ENCODE measurements at places on chromosomes 3 and 15. TPM values are rescaled to one million over a fixed set of nuclear protein-coding genes. Genes with fewer than 3 reads are reported as not detected.

GRCh38 chr15:100633763-100634075 is 31.3 kb downstream of the ASB7 start:
- H3K27me3 ChIP-seq, result no peaks in the 10 kb centered on the region
- H3K4me1 ChIP-seq, result peaks cover 22% of the 10 kb centered on the region
- DNase-seq, result no peak
- no peak overlapping the region for H3K27ac ChIP-seq

The BCL2A1 gene
- total RNA-seq, result 7.8 TPM

DNA sequence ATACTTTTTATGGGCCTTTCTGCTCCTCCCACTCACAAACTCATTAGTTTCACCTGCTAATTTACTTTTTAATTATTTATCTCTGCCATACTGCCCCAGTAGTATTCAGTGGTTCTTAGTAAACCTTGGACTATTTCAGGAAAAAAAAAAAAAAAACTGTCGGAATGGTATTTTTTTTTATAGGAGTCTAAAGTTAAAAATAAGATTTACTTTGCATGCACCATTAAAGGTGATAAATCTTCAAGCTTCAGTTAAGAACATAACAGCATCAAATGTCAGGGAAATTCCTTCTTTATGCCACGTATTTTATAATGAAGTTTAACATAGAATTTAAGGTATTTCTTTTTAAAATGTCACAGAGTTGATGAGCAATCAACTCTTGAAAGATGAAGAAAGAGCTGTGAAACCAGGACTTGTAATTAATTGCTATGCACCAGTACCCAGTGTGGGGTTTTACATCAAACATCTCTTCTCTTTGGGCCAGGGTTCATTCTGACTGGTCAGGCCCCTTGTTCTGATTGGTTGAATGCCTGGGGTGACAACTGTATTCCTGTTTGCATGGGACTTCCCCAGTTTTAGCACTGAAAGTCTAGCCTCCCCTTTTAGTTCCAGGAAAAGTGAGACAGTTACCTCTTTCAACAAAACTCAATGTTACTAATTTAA is 40.3 kb upstream of the PTPRG start:
- no peaks in the 10 kb centered on the region for H3K36me3 ChIP-seq
- DNase-seq, result no peak
- H3K4me3 ChIP-seq, result no peak overlapping the region
- H3K27ac ChIP-seq, result no peak overlapping the region
- H3K27me3 ChIP-seq, result no peaks in the 10 kb centered on the region

The CPA3 gene
- total RNA-seq, result 0.08 TPM

GRCh38 chr3:126891791-126892190 is 91.1 kb upstream of the PLXNA1 start:
- no peaks in the 10 kb centered on the region for H3K36me3 ChIP-seq
- no peak overlapping the region for H3K27ac ChIP-seq
- no peaks in the 10 kb centered on the region for H3K27me3 ChIP-seq
- H3K4me3 ChIP-seq, result no peak overlapping the region
- DNase-seq, result no peak

- H3K27me3 ChIP-seq, result no peaks in the 10 kb centered on the region
- no peak overlapping the region for H3K4me3 ChIP-seq
- H3K36me3 ChIP-seq, result no peaks in the 10 kb centered on the region
- H3K27ac ChIP-seq, result no peak overlapping the region
- no peaks in the 10 kb centered on the region for H3K4me1 ChIP-seq
These were observed 95.5 kb downstream of the CCNL1 start for GRCh38 chr3:157064402-157064801.

DNA sequence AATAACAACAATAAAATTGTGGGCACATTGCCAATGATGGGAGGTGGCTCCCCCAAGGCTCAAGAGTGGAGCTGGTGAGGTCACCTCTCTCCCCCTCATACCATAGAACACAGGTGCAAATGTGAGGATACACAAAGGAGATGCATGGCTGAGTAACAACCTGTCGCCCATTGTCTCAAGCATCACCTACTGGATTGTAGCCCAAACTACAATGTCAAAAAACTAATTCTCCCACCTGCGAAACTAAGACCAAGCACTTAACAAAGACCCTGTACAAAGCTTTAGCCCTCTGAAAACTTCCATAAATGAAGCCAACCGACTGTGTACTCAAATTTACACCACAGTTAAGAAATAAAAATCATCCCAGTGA is 50.4 kb upstream of the IGSF11 start:
- H3K4me3 ChIP-seq, result no peak overlapping the region
- no peak for DNase-seq
- no peak overlapping the region for H3K27ac ChIP-seq
- no peaks in the 10 kb centered on the region for H3K4me1 ChIP-seq

The SERPINI2 gene
- total RNA-seq, result not detected

DNA sequence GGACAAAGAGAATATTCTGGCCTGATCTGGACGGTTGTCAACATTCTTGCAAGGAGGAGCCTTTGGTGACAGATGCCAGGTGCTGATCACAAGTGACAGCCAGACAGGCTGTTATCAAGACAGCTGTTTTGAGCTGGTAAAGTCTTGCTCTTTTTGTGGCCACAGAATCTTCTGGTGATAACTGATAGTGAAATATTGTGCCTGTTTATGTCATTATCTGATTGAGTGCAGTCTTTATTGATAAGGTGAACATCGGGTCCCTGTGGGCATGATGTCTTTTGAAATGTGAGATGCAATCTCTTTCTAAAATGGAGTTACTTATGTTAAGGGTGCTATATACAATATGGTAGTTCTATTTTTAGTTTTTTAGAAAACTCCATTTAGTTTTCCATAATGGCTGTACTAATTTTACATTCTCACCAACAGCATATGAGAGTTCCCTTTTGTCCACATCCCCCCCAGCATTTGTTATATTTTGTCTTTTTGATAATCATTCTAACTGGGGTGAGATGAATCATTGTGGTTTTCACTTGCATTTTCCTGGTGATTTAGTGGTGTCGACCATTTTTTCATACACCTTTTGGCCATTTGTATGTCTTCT is 10.7 kb downstream of the CEP63 start:
- no peak for DNase-seq
- H3K27me3 ChIP-seq, result no peaks in the 10 kb centered on the region
- no peaks in the 10 kb centered on the region for H3K36me3 ChIP-seq
- H3K27ac ChIP-seq, result no peak overlapping the region
- no peak overlapping the region for H3K4me3 ChIP-seq

DNA sequence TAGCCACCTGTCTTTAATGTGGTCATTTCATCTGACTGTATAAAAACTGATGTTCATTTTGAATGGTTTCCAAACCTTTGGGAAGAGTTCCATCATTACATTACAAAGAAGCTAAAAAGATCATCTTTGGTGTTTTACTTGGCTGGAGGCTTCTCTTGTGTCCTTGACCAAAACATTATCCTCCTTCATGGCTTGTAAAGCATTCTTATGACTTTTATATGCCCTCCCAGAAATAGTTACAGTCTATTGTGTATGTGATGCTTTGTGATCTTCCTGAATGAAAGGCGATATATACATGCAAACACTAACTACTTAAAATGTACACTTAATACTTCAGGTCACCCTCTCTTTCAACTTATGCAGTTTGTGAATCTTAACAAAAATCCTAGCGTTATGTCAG is 525.6 kb downstream of the MECOM start:
- no peak for DNase-seq
- H3K27ac ChIP-seq, result no peak overlapping the region
- no peaks in the 10 kb centered on the region for H3K4me1 ChIP-seq
- no peaks in the 10 kb centered on the region for H3K27me3 ChIP-seq
- no peaks in the 10 kb centered on the region for H3K36me3 ChIP-seq

DNA sequence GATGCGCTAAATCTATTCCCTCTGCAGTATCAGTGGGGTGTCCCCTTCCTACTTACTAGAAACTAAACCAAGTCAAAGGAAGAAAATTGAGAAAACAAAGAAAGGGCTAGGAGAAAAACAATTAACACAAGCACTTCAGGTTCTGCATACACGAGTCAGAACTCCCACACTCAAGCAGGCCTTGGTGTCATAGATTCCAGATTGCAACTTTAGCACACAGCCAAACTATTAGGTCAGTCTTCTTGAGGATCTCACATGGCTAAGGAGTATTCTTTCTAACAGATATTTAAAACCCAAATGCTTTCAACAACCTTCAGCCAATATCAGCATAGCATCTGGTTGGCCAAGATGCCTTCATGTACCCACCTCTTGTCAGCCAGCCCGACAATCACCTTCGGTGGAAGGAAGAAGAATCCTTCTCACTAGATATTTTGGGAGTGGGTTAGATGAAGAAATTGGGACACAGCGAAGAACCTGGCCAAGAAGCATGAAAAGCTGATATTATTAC is 340.0 kb downstream of the VPS13C start:
- DNase-seq, result no peak
- no peaks in the 10 kb centered on the region for H3K4me1 ChIP-seq
- no peak overlapping the region for H3K4me3 ChIP-seq

- H3K27me3 ChIP-seq, result no peaks in the 10 kb centered on the region
- DNase-seq, result no peak
- no peaks in the 10 kb centered on the region for H3K4me1 ChIP-seq
- H3K27ac ChIP-seq, result no peak overlapping the region
These were observed 559.6 kb upstream of the MDFIC2 start for GRCh38 chr3:70871909-70872656.

The INKA1 gene
- 5.1 TPM for total RNA-seq

GRCh38 chr3:133853063-133853924 is 42.4 kb downstream of the RAB6B start:
- no peaks in the 10 kb centered on the region for H3K4me1 ChIP-seq
- no peak for DNase-seq
- no peak overlapping the region for H3K4me3 ChIP-seq

GRCh38 chr3:64924961-64925360 is 237.2 kb upstream of the ADAMTS9 start:
- no peak for DNase-seq
- H3K4me1 ChIP-seq, result no peaks in the 10 kb centered on the region
- no peaks in the 10 kb centered on the region for H3K36me3 ChIP-seq
- no peak overlapping the region for H3K27ac ChIP-seq
- no peak overlapping the region for H3K4me3 ChIP-seq

DNA sequence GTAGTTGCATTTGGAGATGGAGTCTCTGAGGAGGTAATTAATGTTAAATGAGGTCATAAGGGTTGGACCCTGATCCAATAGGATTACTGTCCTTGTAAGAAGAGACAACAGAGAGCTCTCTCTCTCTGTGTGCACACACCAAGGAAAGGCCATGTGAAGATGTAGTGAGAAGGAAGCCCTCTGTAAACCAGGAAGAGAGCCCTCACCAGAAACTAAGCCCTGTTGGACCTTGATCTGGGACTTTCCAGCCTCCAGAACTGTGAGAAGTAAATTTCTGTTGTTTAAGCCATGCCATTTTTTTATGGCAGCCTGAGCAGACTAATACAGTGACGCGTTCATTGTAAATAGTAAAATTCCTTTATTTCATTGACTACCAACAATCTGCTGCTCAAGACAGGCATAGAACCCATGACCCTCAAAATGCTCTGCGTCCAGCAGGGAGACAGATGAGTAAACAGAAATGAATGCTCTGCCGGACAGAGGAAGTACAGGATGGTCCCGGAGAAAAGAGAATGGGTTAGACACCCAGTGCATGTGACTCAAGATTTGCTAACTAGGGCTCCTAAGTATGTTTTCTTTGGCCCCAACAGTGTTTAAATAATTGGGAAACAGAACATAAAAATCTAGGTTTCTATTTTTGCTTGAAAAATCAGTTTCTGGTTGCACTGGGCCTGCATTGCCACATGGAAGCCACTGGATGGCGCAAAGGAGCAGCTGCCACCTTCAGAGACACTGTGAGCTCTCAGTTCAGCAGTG is 37.9 kb upstream of the TNFAIP8L3 start:
- H3K4me3 ChIP-seq, result no peak overlapping the region
- peak; percentile 43 for DNase-seq
- H3K27me3 ChIP-seq, result no peaks in the 10 kb centered on the region
- peaks cover 12% of the 10 kb centered on the region for H3K4me1 ChIP-seq

DNA sequence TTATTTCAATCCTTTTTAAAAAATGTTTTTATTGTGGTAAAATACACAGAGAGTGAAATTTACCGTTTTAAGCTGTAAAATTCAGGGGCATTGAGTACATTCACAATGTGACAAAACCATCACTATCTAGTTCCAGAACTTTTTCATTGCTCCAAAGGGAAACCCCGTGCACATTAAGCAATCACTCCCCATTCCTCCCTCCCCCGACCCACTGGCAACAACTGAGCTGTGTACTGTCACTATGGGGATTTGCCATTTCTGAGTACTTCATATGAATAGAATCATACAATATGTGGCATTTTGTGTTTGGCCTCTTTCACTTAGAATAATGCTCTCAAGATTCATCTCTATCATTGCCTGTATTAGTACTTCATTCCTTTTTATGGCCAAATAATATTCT is 45.5 kb upstream of the BOC start:
- no peak overlapping the region for H3K4me3 ChIP-seq
- H3K27me3 ChIP-seq, result no peaks in the 10 kb centered on the region
- no peaks in the 10 kb centered on the region for H3K36me3 ChIP-seq
- H3K27ac ChIP-seq, result peak overlapping the region; percentile 89
- DNase-seq, result no peak

DNA sequence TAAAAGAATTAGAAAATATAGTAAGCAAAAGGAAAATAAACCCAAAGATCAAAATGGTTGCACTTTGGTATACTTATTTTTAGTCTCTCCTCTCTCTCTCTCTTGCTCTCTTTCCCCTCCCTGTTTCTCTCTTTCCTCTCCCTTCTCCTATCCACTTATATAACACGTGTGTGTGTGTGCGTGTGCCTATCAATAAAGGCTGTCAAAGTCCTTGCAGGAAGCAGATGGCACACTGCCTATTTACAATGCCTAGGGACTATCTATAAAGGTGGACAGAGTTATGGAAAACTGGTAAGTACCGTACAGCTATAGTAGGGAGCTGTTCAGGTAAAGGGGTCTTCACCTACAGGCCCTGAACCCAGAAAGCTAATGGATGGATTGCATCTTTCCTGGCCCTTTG is 161.6 kb downstream of the SQOR start:
- no peak for DNase-seq
- H3K36me3 ChIP-seq, result no peaks in the 10 kb centered on the region
- H3K27ac ChIP-seq, result no peak overlapping the region
- peaks cover 10% of the 10 kb centered on the region for H3K4me1 ChIP-seq
- H3K4me3 ChIP-seq, result no peak overlapping the region

The EPHA6 gene
- 14.3 TPM for total RNA-seq

DNA sequence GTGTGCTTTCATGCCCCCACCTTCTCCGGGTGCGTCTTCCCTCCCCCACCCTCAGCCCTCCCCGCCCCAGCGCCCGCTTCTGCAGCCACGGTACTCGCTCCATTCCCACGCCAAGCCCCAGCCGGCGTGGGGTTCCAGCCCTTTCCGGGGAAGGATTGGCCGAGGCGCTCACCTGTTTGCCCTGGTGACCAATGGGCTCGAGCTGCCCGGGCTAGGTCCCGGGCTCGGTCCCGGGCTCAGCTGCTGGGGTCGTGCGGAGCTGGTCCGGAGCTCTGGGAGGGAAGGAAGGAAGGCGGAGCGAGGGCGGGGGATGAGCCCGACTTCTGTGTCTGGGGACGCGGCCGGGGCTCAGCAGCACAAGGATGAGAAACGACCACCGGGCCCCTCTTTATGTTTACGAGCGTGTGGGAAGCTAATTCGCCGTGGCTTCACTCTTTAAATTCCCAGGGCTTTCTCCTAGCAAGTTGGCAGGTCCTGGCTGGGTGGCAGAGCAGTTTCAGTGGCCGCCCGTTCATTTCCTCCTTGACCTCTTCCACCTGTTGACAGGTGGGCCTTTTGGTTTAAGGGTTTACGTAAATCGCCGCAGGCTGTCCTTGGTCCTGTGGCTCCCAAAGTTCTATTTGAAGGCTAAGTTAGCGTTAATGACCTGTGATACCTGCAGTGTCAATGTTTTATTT is at the start of gene IGSF10:
Gene IGSF10, minus strand, starts transcription at position 288 of the 677 bp plus-strand sequence. CDS start 2,352 bp downstream, outside the sequence.
- peak; percentile 19 for DNase-seq
- H3K36me3 ChIP-seq, result no peaks in the 10 kb centered on the region
- H3K27ac ChIP-seq, result no peak within 1 kb of the TSS
- peaks cover 7% of the 10 kb centered on the region for H3K27me3 ChIP-seq

- peak overlapping the region; percentile 92 for H3K27ac ChIP-seq
- peak overlapping the region; percentile 64 for H3K4me3 ChIP-seq
- no peaks in the 10 kb centered on the region for H3K27me3 ChIP-seq
- DNase-seq, result peak; percentile 77
- H3K36me3 ChIP-seq, result no peaks in the 10 kb centered on the region
These were observed 683 bp downstream of the UBE2Q2 start for GRCh38 chr15:75843678-75844581.
